Cardiac fibroblast (primary cell): ENCODE measurements at places on chromosomes 16 and 17.

GRCh38 chr17:11736613-11737312 lies 138.5 kb downstream of the DNAH9 start:
- DNase-seq = no peak

- DNase-seq = peak; percentile 70
These were observed 2.8 kb downstream of the MAPK8IP3 start for GRCh38 chr16:1708768-1709180.

- DNase-seq = peak; percentile 79
These were observed at the start of gene ERBB2 for GRCh38 chr17:39699818-39700147. ERBB2 (plus strand) TSS chr17:39700064; CDS start chr17:39700239, 175 bp downstream.

GRCh38 chr17:41810659-41811548 lies 845 bp downstream of the P3H4 start:
- DNase-seq = no peak

GRCh38 chr16:9761870-9762269 lies 420.4 kb downstream of the GRIN2A start:
- DNase-seq = no peak

DNA sequence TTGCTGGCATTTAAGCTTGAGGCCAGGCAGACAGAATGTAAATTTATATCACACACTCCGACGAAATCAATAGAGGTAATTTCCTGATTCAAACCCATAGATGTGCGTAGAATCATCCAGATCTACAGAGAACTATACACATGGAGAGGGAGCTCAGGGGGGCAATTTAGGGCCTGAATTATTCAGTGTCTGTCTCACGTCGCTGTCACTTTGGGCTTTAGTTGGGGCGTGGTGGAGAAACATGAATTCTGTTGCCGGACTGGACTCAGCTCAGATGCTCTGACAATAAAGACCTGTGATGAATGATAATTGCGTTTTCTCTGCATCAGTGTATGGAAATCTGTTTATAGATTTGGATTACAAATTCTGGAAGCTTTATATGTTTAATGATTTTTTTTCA lies 32.5 kb upstream of the HS3ST2 start:
- no peak for DNase-seq

DNA sequence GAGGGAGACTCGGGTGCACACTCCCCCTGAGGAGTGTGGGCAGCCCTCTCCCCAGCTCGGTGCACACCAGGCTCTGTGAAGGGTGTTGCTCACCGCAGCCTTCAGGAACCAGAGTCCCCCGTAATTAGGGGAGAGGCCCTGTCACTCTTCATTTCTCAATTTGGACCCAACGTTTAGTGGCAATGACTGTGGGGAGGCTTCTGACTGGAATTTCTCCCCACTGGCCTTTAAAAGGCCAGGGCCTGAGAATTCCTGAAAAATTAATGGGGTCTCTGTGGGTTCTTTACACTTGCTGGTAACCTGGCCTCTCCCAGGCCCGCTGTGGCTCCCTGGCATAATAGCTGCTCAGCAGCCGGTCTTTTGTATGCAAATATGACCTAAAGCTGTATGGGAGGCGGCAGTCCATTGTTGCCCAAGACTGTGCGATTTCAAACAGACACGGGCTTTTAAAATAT lies 209.7 kb downstream of the MSI2 start:
- DNase-seq = no peak

GRCh38 chr17:77836557-77837041 lies 121.9 kb upstream of the TNRC6C start:
- peak; percentile 88 for DNase-seq

DNA sequence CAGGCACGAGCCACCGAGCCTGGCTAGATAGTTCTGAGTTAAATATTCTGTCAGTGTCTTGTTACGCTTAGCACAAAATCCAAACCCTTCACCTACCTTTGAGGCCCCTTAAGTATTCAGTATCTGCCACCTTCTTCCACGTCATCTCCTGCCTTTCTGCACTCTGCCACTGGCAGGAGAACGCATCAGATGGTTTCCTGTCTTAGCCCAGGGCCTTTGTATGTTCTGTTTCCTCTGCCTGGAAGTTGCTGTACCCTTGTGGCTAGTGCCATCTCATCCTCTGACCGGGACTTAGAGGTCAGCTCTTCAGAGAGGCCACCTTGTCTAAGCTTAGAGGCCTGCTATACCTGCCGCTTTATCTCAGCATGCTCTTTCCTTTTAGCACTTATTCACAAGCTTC lies 67.5 kb upstream of the LGALS9 start:
- DNase-seq = no peak

DNA sequence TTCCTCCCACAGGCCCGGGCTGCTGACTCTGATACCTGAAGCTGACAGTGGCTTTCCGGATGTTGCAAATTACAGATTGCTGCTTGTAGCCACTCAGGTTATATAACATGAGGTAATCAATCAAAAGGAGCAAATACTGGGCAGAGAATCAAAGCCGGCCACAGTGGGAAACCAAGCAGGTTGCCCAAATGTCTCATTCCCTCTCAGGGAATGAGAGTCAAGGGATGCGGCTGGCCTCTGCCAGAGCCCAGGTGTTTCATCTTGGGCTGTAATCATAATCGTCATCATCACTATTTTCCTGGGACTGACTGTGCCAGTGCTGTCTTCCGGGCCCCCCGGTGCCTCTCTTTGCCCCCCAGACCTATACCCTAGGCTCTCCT lies 292.4 kb upstream of the FOXF1 start:
- DNase-seq = no peak

DNA sequence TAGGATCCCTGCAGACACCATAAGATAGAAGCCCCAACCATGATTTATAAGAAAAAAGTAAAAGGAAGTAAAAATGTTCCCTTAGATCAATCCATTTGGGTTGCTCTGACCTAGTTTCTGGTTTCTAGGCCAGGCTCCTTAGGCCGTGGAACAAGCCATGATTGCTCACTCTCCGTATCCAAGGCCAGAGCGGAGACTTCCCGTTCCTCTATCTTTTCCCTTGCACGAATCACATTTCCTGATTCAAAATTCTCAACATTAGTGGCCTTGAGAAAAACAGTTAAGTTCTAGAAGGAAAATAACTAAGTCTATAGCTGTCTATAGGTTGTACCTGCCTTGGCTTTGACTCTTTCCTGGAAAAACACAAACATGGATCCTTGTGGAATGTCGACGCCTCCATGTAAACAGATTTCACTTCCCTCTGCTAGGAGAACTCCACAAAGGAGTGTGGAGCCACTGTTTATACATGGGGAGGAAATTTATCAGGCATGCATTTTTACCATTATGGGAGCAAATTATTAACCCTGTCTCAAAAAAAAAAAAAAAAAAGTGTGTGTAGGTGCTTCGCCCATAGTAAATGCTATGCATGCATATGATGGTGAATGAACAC lies 149.6 kb downstream of the ZFHX3 start:
- DNase-seq = no peak

DNA sequence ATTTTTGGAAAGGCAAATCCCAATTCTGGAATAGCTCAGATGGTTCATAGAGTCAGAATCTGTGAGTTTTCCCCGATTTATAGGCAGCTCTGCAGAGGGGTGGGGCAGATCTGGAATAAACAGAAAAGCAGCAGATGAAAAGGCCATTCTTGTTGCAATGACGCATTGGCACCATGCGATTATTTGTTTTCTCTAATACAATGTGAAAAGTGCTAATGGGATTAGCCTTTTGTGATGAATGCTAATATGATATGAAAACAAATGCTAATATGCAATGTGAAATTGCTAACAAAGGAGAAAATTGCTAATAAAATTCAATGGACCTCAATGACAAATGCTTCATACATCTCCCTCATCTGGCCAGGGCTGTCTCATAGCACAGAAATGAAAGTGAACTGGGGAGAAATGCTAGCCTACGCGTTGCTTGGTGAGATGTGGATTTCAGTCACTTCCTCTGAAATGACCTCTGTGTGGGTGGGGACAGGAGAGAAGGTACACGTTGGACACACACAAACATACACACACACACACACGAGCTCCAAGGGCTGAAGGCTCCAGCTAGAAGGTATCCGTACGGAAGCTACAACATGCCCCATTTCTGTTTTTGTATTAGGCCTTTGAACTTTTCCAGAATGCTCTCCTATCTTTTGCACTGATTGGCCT lies 394.5 kb downstream of the XYLT1 start:
- no peak for DNase-seq

DNA sequence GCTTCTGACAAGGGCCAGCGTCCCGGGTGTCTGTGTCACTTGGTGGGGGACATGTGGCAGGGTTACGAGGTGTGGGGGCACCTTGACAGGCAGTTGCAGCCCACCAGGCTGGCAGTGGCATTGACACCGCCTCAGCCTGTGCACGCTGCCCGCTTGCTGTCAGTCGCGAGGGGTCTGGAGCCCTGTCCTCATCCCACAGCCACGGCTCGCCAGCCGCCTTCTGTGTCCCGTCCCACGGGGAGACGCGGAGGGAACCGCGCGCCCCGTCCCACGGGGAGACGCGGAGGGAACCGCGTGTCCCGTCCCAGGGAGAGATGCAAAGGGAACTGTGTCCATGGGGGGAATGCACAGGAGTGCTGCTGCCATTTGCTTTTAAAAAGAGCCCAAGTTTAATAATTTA lies 3.5 kb downstream of the PABPN1L start:
- no peak for DNase-seq

- peak; percentile 32 for DNase-seq
These were observed 3.6 kb upstream of the MAP3K14 start for GRCh38 chr17:45320349-45320930.

GRCh38 chr17:42342242-42343008 lies 45.8 kb downstream of the STAT3 start:
- DNase-seq = peak; percentile 51

DNA sequence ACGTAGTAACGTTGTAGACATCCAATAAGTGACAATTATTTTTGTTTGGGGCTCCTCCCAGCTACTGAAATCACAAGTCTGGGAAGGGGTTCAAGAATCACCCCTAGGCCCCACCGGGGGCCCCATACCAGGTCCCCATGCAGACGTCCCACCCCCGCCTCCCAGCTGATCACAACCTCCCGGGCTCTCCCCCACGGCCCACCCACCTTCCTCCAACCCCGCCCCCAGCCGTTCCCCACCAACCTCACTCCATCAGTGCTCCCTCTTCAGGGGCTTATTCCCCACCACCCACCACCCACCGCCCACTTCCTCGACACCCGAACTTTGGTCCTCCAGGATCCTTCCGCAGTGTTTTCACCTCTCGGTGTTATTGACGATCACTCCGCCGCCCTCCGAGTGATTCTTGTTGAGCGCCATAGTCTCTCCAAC lies 240 bp downstream of the WBP2 start:
- no peak for DNase-seq

DNA sequence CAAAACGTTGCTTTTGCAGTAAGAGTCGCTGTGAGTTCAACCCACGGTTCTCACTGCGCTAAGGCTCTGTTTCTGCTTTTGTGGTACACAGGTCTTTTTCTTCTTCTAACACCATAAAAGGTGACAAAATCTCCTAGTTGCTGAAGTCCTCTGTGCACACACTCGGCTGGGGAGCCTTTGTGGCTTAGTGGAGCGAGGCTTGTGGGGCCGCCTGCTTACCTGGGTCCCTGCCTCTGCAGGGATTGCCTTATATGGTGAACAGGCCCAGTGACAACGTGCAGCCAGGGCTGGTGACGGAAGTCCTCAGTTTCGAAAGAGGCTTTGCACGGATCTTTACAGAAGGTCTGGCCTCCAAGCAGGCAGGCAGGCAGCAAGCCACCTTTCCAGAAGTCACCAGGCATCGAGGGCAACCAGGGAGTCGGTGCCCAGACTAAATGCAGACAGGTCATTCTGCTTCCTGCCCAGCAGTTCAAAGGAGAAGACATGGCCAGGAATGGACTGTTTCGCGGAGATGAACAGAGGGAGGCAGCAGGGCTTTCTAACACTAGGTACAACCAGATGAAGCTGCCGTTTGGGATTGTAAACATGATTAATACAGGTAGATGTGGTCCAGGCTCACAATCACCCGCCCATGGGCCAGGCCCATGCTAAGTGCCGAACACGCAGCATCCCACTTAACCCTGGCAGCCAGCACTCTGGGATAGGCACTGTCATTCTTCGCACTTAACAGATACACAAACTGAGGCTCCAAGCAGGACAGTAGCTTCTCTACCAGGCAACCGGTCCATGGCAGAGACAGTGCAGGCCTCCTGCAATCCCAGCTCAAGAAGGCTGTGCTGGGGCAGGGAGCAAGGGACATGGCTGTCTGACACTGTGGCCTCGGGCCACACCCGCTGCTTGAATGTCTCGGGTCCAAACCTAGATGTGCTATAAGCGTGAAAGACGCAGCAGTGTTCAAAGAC lies 10.7 kb upstream of the MEAK7 start:
- DNase-seq = no peak

- no peak for DNase-seq
These were observed 30.7 kb downstream of the TMEM132E start for GRCh38 chr17:34610039-34610438.

- no peak for DNase-seq
These were observed 5.8 kb upstream of the CCDC182 start for GRCh38 chr17:57750895-57751294.
